Thyroid gland (tissue), 4 donors: ENCODE measurements at places on chromosomes 7 and 10. TPM values are rescaled to one million over a fixed set of nuclear protein-coding genes. Genes with fewer than 3 reads are reported as not detected.

- no peaks in the 10 kb centered on the region for H3K4me1 ChIP-seq
- H3K27ac ChIP-seq, result no peak overlapping the region
- no peaks in the 10 kb centered on the region for H3K27me3 ChIP-seq
- H3K36me3 ChIP-seq, result no peaks in the 10 kb centered on the region
- DNase-seq, result no peak
These were observed 548.0 kb downstream of the CCSER2 start for GRCh38 chr10:84876116-84876999.

SLC37A3 gene
- total RNA-seq, result 102 TPM

AOAH gene
- total RNA-seq, result 11.9 TPM

DNA sequence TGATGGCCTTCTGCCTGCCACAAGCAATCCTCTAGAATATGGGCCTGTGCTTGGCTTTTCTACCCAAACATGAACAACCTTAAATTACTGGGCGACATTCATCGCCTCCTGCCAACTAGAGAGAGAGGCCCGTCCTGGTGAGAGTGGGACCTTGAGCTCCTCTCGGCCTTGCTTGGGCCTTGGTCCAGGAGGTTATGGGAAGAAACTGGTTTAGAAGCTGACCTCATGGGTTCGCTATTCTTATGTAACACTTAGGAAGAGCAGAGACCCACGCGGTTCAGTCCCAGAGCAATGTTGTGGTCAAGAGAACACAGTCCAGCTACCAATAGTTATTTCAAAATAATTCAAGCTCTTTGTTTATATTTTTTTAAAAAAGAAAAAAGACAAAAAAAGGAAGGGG is 176.3 kb upstream of the ZNF32 start:
- no peak for DNase-seq
- H3K4me3 ChIP-seq, result no peak overlapping the region
- H3K27me3 ChIP-seq, result no peaks in the 10 kb centered on the region
- H3K27ac ChIP-seq, result peak overlapping the region; percentile 44
- no peaks in the 10 kb centered on the region for H3K36me3 ChIP-seq

DNA sequence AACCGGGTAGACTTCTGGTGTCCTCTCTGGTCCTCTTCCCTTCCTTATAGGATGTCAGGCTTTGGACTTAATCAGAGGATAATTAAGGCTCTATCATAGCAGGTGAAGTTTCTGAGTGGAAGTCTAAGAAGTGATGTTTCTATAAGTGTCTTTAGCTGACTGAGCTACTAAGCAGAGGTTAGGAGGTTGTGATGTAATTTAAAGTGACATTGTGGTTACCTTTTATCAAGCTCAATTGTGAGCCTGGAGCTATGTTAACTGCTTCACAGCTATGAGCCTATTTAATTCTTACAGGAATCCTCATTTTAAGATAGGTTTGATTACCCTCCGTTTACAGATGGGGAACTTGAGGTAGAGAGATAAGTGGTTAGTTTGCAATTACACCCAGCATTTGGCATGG is 365.1 kb downstream of the AUTS2 start:
- peaks cover 36% of the 10 kb centered on the region for H3K4me1 ChIP-seq
- H3K4me3 ChIP-seq, result no peak overlapping the region
- H3K27me3 ChIP-seq, result no peaks in the 10 kb centered on the region
- H3K27ac ChIP-seq, result no peak overlapping the region
- H3K36me3 ChIP-seq, result no peaks in the 10 kb centered on the region

DNA sequence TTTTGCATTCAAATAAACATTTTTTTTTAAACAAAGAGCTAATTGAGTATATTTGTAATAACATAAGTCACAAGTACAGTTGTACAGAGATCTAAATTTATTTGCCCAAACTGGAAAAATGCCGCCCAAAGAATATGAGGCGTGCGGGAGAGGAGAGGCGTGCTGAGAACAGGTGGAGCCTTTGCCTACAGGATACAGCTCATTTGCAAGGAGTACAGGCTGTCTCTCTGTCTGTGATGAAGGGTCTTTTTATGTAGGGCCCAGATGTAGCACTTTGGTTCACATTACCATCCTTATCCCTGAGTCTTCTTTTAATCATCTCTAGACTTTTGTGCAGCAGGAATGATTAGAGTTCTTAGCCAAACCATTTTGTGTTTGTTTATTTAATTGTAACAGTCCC is 58.2 kb downstream of the POU6F2 start:
- H3K4me3 ChIP-seq, result no peak overlapping the region
- H3K4me1 ChIP-seq, result peaks cover 4% of the 10 kb centered on the region
- DNase-seq, result no peak
- no peaks in the 10 kb centered on the region for H3K27me3 ChIP-seq
- H3K27ac ChIP-seq, result no peak overlapping the region

DNA sequence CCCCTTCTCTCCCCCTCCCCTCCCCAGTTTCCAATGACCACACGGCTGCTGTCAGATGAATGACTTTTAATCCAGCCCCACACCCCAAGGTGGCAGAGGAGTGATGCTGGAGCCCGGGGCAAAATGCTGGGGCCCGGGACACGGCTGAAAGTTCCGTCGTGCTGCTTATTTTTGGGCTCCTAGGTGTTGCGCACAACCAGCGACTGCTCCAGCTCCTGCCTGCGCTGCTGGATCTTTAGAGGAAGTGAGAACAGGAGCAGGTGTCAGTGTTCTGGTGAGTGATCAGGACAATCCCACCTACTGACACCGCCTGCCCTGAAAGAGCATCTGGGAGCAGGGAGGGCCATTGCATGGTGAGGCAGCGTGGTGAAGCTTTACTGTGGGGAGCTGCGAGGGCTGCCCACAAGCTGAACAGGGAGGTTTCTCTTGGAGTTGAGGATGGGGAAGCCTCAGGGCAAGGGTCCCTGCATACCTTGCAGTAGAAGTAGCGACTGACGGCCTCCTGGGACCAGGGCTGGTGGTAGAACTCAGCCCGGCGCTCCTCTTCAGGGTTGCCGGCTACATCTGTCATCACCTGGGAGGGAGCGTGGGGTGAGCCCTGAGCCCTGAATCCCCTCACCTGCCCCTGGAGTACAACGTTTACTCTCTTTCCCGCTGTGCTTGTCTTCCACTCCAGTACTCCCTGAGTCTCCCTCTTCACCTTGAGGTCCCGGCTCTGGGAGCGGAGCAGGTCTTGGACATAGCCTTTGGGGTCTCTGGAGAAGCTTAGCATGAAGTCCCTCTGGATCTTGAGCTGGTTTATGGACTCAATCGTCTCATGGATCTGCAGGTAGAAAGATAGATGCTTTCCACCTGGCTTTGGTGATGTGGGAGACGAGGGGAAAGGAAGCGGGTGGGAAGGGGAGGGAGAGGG is 6.9 kb downstream of the CHPF2 start:
- peaks cover 33% of the 10 kb centered on the region for H3K36me3 ChIP-seq
- H3K27ac ChIP-seq, result no peak overlapping the region
- peaks cover 12% of the 10 kb centered on the region for H3K4me1 ChIP-seq
